ENCODE measurements at places on chromosomes 5 and 9.

DNA sequence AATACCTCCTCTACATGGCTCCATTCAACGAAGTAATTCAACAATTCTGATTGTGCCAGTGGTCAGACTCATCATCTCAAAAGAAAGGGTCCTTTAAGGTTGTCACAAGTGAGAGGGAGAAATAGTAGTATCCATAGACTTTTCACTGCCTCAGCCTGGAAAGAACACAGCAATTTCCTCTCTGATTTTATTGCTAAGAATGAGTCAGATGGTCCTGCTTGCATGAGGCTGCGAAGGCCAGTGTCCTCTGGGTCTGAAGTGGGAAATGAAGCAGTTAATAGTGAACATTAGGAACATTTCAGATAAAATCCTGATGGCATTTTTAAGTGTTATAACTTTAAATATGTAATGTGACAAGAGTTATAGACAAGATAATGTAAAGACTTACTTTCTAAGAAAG is 979.0 kb downstream of the EFNA5 start:
- DNase-seq = no peak

- DNase-seq = no peak
These were observed 8.8 kb downstream of the CDO1 start for GRCh38 chr5:115807654-115808052.

DNA sequence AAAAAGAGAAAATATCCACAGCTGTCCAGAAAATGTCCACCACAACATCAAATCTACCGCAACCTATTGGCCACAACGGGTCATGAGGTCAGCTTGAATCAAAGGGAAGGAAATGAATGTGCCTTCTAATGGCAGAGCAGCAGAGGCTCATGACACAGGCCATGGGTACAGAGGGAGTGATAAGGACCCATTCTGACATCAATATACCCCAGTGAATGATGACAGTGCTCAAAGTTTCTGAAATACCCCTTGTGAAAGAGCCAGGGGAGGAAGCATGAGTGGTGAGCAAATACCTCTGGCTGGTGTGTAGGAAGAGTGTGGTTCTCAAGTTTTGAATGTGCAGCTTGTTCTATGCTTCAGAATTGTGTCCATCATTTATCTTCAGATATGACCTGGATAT is 348.2 kb downstream of the IRX1 start:
- DNase-seq = no peak

- no peak for DNase-seq
These were observed 25.2 kb downstream of the LNPEP start for GRCh38 chr5:96961053-96961452.

- no peak for DNase-seq
These were observed 521.2 kb downstream of the CHSY3 start for GRCh38 chr5:130425424-130425823.

GRCh38 chr5:54651482-54652076 is 134.0 kb downstream of the SNX18 start:
- no peak for DNase-seq

- DNase-seq = no peak
These were observed 109.6 kb upstream of the PTCH1 start for GRCh38 chr9:95626341-95626740.

DNA sequence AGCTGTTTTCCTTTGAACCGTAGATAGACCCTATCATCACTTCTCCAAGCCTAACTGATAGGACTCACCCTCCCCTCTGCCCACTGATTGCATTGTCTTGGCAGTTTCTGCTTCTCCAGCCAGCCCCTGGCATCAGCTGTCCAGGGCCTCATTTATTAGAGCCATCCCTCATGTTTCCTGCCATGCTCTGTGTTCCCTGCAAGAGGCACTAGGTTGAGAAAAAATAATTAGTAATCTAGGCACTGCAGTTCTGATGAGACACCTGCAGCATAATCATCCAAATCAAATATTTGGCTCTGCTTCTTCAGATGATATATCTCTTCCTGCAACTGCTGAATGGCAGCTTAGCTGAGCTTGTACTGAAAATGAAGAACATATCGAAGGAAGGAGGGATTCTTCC is 303.0 kb upstream of the TLE4 start:
- no peak for DNase-seq

DNA sequence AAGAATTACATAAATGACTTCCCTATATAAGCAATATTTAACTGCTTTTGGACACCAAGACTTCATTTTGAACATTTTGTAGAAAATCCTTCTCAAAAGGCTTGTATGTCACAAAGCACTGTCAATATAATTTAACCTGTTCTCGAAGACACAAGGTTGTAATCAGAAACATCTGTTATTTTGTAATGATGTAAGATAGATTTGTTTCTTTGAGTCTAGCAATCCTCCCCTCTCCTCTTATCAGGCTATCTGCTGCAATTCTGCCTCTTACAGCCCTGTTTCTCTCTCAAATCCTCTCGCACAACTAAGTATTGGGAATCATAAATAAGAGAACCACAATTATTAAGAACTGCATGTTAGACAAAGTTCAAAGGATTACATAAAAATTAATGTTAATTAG is 18.6 kb upstream of the TARS1 start:
- no peak for DNase-seq

GRCh38 chr9:77021291-77021894 is 1.9 kb downstream of the FOXB2 start:
- no peak for DNase-seq

GRCh38 chr5:170254056-170254455 is 21.3 kb downstream of the C5orf58 start:
- peak; percentile 69 for DNase-seq

DNA sequence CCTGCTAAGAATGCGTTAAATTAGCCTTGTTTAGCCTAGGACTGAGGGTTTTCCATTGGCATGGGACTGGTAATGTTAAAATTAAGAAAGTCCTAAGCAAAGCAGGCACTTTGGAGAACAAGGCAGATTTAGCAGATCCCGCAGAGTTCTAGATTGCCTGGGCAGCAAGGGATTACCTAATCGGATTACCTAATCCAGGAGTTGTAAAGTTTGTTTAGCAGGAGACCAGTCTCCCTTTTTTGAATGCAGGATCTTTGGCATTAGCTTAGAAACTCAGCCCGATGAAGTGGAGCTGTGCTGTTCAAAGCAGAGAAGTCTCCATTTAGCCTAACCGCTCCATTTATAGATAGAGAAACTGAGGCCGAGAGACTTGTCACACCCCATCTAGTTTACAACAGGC is 206.0 kb downstream of the DMRT2 start:
- DNase-seq = no peak

DNA sequence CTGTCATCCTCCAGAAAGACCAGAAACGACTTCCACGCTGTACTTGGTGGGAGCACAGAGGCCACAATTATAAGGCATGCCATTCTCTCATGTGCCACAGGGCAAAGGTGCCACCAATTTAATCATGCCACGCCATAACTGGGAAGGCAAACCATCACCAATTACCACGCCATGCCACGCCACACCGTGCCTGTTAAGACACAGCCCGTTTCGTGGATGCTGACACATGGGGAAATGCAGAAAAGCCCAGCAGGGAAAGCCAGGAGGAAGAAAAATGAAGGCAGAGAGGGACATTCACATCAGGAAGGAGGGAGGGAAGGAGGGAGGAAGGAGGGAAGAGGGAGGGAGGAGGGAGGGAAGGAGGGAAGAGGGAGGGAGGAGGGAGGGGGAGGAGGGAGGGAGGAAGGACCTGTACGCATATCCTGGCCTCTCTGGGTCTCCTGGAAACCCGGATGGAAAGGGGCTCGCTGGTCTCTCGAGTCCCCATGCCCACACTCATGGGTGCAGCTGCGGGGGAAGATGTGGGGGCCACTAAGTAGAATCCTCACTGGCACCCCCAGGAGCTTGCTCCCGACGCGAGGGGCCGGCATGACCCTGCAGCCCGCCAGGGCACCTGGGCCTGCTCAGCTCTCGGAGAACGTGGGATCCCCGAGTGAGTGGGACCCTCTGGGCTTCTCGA is 61.7 kb upstream of the UBAC1 start:
- no peak for DNase-seq

- no peak for DNase-seq
These were observed 455.4 kb downstream of the EBF1 start for GRCh38 chr5:158644301-158644700.

All from activated naive CD4-positive, alpha-beta T cell treated with Interleukin-2 at 50 U/mL for 16 hours (primary cell).